ENCODE measurements at places on chromosomes 2 and 18.
A peak's percentile ranks its signal among the peaks of the same experiment; 100 is the strongest.

GRCh38 chr18:2522112-2522511 lies 49.2 kb downstream of the METTL4 start:
- no peak for DNase-seq

- DNase-seq, result no peak
These were observed 1.2 kb downstream of the CNGA3 start for GRCh38 chr2:98347298-98348065.

DNA sequence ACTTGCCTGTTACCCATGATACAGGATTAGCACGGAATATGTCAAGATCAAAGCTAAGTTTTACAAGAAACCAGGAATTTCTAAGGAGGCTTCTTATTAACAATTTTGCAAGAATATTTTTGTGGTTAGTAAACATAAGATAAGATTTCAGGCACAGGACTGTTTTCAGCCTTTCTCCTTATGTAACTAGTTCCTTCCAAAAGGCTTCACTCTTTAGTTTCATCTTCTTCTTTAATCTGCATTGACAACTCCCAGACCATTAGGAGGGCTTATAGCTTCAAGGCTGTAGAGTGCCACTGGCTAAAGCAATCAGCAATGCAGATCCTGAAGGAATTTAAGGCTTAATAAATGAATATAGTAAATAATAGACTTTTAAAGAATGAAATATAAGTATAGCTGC lies 29.3 kb downstream of the SLC14A1 start:
- no peak for DNase-seq

DNA sequence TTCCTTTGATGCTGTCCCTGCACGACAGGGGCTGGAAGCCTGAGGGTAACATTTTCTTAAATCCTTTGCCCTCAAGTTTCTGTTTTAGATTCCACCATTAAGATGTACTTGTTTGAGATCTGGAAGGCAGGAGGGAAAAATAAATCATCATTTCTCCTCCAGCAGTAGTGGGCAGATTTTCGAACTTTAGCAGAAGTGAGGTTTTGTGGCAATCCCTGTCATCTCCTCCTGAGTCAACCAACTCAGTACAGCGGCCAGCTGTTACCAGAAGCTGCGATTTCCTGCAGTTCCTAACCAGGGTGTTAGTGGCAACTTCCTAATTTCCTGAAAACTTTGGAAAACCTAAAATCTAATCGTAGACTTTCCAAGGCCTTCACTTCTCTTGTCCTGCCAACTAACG lies 517.2 kb upstream of the ACVR2A start:
- DNase-seq, result no peak

GRCh38 chr2:27966466-27966865 lies 75.9 kb downstream of the BABAM2 start:
- peak; percentile 56 for DNase-seq

GRCh38 chr2:210782222-210782621 lies 225.8 kb downstream of the CPS1 start:
- no peak for DNase-seq

- DNase-seq, result no peak
These were observed 21.7 kb upstream of the PHLPP1 start for GRCh38 chr18:62693659-62694058.

DNA sequence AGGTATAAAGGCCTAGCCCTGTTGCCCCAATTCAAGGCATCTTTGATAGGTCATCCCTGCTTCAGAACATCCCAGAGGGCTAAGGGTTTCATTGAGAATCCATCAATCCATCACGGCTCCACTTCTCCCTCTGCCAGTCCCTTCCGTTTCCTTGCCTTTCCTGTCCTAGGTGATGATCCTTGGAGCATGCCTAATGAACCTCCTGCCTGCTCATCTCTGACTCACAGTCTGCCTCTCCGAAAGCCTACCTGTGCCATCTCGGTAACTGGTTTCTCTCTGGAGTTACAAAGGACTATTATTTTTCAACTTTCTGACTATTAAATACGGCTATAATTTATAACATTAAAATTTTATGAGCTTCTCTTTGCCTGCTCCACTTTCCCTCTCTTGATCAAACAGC lies 36.7 kb upstream of the OSBPL6 start:
- no peak for DNase-seq

- peak; percentile 86 for DNase-seq
These were observed 349.8 kb downstream of the RBM43 start for GRCh38 chr2:150911766-150912280.

DNA sequence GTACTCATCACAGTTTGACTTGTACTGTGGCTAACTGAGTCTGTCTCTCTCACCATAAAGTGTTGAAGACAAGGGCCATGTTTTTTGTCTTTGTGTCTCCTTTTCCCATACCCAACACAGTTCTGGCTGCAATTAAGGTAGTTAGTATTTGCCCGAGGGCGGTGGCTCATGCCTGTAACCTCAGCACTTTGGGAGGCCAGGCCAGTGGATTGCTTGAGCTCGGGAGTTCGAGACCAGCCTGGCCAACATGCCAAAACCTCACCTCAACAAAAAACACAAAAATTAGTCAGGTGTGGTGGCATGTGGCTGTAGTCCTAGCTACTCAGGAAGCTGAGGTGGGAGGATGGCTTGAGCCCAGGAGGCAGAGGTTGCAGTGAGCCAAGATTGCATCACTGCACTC lies 6.9 kb upstream of the KIF3C start:
- no peak for DNase-seq

GRCh38 chr2:168528016-168528415 lies 71.9 kb downstream of the CERS6 start:
- no peak for DNase-seq

DNA sequence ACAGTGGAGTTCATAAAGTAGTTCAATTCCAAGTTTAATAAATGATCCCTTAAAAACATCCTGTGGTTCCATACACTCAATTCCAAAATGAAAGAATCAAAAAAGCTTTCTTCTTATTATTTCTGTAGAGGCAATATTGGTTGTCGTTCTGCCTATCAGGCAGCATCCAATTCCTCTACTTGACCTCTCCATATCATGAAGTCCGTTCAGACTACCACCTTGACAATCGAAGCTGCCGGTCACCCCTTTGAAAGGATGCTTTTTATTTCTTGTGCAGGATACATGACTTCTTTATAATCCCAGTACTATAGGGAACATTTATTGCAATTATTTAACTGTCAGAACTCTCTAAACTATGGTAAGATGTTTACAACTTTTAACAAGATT lies 3.3 kb upstream of the KCTD1 start:
- DNase-seq, result no peak

DNA sequence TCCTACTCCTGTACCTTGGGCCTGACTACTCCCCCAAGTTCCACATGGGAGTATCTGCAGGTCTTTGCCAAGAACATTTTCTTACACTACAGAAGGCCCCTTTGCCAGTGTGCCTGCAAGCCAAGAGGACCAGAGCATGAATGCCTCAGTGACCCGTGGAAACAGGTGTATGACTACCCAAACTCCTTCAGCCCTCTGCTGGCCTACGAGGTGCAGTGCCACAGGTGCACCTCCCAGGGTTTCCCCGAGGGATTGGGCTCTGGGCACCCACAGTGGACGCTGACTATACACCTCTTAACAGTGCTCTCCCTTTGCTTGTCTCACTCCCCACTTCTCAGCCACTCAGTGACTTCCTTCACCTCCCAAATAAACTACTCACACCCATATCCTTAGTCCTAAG lies 91.4 kb downstream of the COL6A3 start:
- DNase-seq, result no peak

GRCh38 chr2:161085149-161085548 lies 75.1 kb upstream of the TANK start:
- peak; percentile 30 for DNase-seq

DNA sequence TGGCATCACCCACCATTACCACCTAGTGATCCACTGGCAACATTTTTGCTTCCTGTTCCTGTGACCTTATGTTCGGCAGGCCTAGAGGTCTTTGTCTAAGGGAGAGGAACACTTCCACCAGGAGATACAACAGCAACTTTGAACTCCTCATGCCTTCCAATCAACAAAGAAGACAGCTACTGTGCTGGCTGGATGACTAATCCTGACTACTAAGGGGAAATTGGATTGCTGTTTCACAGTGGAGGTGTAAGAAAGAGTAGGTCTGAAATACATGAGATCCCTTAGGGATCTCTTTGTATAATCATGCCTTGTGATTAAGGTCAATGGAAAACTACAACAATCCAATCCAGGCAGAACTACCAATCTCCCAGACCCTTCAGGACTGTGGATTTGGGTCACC lies 45.2 kb downstream of the EIF2AK3 start:
- DNase-seq, result no peak

DNA sequence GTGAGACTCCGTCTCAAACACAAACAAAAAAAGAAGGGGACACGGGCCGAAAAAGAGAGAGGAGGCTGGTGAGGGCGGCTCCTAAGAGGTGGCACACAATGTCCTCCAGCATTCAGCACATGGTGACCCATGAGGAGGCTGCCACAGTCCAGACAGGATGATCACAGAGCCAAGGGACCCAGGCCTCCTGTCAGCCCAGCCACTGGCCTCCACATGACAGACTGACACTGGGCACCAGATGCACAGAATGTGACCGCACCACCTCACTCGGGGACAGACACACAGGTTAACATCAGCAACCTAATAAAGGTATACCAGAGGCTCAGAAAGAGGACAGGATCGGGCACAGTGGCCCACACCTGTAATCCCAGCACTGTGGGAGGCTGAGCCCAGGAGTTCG lies 21.0 kb downstream of the PASK start:
- DNase-seq, result no peak

GRCh38 chr18:69664399-69664798 lies 263.7 kb downstream of the DOK6 start:
- DNase-seq, result no peak

- DNase-seq, result no peak
These were observed 455.9 kb upstream of the HS6ST1 start for GRCh38 chr2:128774320-128775216.

- no peak for DNase-seq
These were observed 1174.2 kb upstream of the CDH2 start for GRCh38 chr18:29351171-29351570.

GRCh38 chr2:127423478-127423843 lies 5.2 kb downstream of the PROC start:
- DNase-seq, result no peak

GRCh38 chr2:181104512-181105115 lies 124.2 kb downstream of the UBE2E3 start:
- DNase-seq, result peak; percentile 70

DNA sequence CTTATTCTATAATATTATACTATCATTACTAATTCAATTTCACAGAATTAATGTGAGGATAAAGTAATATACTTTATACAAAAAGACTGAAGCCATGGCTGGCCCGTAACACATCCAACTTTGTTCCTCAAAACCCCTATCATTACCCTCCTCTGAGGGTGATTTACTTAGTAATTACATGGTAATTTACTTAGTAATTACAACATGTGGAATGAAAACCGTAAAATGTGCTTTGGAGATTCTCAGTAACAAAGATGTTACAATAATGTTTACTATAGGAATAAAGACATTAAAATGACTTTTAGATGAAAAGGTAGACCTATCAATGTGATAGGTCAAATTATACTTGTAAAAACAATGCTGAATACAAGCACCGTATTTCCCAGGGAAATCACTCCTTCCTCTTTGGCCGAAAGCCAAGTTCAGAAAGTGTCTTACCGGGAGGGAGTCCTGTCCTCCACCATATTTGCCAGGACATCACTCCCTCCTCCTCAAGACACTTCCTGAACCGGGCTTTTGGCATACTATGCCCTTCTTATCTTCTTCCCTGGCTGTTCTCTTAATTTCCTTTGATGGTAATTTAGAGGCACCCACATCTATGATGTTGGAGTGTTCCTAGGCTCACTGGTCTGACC lies 1047.8 kb downstream of the SOCS6 start:
- DNase-seq, result no peak

DNA sequence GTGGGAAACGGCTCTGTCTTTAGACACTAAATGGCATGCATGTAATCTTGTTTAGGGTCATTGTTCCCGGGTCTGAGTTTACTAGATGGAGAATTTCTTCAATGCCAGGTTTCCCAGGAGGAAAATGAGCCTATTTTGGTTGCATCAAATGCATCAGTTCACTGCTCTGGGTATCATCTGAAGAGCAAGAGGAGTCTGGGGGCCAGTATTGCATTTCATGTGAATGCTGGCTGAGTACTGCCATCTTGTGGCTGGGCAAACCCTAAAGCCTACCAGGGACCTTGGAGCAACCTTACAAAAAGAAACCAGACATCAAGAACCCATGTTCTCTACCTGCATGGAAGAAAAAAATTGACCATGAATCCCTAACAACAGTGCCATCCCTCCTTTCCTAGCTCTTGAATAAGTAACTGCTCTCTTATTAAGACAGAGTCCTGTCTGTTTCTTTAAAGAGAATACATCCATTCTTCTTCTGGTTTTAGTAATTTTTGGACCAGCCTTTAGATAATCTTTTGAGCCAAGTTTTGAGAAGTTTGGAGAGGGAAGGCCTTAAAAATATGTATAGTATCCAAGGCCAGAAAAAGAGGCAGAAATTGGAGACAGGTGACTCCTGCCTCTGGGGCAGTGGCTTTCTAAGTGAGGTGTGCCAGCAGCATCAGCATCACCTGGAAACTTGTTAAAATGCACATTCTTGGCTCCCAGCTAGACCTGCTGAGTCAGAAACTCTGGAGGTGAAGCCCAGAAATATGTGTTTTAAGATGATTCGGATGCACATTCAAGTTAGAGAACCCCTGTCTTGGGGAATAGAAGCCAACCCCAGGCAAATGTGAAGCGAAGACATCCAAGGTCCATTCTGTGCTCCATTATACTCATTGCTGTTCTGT lies 261.0 kb upstream of the CXCR4 start:
- peak; percentile 13 for DNase-seq

DNA sequence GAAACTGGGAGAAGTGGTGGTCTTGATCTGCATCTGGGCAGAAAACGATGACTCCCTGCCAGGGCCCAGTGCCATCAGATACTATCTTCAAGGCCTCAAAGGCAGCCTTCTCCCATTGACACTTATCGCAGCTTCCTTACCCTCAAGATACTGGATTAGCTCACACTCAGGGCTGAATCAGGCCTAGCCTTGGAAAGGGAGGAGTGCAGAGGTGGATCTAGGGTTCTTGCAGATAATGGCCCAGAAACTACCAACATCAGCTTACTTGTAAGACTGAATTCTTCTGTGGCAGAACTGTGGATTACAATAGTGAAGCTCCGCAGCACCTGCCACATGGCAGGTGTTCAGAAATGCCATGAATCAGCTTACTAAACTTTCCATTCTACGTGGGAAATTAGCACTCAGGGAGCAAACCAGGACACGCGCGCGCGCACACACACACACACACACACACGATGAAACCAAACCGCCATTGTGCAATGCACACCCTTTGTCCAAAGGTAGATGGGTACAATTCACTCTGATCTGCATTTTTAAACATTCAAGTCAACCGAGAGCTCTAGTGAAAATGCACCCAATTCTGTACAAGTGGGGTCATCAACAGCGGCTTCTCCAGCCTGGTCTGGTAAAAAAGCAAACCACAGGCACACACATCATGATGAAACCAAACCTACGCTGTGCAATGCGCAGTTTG lies 26.3 kb upstream of the TMEM182 start:
- peak; percentile 9 for DNase-seq

- no peak for DNase-seq
These were observed 34.7 kb downstream of the NPHP1 start for GRCh38 chr2:110170102-110170501.

- no peak for DNase-seq
These were observed 8.5 kb downstream of the ACOXL start for GRCh38 chr2:110740747-110741349.
